ENCODE measurements at places on chromosomes 3 and 15.

- no peak for DNase-seq
Observed at GRCh38 chr3:55523471-55523870, 36.4 kb upstream of the WNT5A start.

GRCh38 chr3:73820431-73820830, 195.7 kb upstream of the PDZRN3 start:
- DNase-seq, result no peak

DNA sequence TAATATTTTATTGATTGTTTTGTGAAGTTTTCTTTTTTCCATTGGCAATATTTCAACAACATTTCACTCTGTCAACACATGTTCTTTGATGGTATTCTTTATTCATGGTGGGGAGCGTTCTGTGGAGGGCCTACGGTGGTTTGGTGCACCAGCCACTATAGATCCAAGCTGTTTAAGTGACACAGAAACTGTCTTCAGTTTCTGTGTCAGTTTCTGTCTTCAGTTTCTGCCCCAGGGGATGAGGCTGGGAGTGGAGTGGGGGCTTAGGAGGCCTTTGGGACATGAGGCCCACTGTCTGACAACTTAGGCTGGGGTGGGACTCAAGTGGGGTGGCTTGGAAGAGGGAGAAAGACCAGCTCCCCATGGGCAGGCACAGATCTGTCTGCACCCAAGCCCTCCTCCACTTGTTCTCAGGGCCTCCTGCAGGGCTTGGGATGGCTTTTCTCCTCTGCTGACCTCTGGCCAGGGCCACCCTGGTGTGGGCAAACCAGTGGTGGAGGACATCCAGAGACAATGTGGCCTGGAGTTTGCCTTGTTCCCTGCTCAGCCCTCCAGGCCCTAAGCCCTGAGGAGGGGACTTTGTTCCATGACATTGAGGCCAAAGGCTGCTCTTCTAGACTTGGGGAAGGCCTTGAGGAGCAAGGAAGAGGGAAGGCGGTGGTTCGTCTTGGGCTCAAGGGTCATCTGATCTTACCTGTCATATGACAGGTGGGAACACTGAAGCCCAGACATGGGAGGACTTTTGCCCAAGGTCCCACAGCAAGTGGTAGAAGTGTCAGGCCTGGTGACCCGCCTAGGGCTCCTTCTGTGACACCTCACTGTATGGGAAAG, 60.3 kb upstream of the SMAD6 start:
- no peak for DNase-seq

DNA sequence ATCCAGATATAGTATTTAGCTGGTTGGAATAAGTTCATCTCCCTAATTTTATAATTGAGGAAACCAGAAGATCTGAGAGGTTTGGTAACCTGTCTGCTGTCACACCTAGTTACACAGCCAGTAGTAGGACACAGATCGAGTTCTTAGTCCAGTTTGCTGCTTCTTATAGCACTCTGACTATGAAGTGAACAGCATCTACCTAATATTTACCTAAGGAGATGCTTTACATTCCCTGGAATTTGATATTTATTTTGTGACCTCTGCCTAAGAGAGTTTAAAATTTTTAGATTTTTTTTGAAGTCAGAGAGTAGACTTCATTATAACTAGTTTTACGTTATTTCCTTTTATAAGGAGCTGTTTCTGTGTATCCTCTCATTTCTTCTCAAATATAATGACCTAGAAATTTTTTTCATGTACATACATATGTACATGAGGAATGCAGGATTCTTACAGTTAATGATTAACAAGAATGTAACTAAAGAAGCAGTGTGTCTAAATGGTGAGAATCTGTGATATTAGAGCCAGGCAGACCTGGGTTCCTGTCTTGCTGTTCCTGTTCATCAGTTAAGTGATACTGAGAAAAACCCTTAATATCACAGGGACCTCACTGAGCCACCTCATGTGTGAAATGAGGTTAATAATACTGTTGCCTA, 4.3 kb downstream of the ARHGEF26 start:
- DNase-seq, result no peak

DNA sequence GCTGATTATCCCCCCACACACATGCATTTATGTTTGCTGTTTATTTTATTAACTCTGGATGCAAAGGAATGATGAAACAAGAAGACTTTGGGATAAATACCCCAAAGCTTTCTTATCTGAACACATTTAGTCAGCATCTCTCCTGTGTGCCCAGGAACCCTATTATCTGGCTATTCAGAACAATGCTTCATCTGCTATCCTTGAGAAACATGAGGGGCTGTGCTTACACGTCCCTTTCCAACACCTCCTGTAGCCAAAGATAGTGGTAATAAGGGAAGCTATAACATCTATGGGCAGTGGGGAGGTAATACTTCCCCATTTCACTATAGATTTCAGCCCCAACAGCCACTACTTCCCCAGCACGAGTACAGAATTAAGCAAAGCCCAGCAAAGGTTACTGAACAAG, 94.7 kb downstream of the SSR3 start:
- DNase-seq, result no peak

- peak; percentile 40 for DNase-seq
Observed at GRCh38 chr3:119098619-119099222, 47.2 kb upstream of the TEX55 start.

- DNase-seq, result no peak
Observed at GRCh38 chr3:184082465-184082864, 14.4 kb upstream of the HTR3E start.

DNA sequence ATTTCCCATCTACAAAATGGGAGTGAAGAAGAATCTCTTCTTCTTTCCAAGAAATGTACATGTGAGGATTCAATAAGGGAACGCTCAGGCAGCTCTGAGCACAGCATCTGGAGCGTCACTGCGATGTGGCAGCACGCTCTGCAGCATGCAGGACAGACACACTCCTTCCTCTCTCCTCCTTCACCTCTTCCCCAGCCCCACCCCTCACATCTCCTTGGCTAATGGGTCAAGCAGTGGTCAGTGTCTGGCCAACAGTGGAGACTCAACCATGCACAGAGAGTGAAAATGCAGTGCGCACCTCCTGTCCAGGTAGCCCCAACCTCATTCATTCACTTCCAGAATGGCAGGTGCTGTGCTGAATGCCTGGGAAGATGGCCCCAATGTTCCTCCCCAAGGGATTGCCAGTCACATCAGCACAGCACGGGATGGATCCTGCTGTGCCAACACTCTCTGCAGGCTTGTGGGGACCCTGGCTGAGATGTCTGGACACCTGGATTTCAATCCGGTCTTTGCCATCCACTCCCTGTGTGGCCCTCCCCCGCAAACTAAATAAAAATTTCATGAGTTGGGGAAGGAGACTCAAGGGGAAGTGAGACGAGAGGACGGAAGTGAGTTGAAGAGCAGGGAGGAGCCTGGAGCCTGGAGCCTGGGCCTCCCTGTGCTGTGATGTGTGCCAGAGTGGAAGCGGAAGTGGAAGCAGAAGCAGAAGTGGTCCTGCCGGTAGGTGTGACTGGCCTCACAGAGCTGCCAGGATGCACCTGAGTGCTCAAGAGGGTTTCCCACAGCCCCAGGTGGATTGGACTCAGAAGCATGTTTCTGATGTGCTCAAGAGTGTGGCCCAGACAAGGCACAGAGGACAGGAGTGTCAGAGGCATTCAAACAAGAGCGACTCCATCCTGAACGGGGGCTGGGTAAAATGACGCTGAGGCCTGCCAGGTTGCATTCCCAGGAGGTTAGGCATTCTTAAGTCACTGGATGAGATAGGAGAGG, 163.9 kb downstream of the SMAD6 start:
- DNase-seq, result no peak

DNA sequence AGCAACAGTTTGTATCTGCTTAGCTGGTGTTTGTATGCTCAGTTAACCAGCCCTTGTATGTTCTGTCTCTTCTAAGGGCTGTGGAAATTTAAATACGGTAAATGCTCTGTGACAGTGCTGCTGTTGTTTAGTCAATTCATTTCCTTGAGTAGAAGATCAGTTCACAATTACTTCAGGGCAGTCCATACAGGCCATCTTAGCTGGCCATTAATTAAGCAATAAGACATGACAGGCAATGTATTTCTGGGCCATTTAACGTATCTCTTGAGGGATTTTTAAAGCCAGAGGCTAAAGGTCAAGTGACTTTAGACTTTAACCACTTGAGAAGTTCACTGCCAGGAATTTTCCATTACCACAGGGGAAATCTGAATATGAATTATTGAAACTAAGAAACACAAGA, 351.8 kb downstream of the ZIC1 start:
- no peak for DNase-seq

- no peak for DNase-seq
Observed at GRCh38 chr3:120839120-120839519, 68.9 kb upstream of the STXBP5L start.

DNA sequence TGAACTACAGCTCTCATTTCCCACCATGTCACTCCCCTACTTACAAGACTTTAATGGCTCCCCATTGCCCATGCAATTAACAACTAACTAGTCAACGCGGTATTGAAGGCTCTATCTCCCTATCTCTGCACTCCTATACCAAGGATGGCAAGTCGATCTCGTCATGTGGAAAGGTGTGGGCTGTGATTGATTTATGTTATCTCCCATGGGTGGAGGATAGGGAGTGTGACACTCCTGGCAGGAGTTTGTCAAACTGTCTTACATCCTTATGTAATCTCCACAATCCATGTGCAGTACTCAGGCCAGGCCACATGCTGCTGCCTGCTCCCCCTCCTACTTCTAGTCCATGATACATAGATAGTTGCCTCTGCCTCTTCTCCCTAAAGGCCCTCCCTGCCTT, 3.2 kb upstream of the RORA start:
- DNase-seq, result no peak

- no peak for DNase-seq
Observed at GRCh38 chr15:61809216-61809615, 251.0 kb downstream of the VPS13C start.

GRCh38 chr3:70400194-70400593, 87.8 kb upstream of the MDFIC2 start:
- no peak for DNase-seq

DNA sequence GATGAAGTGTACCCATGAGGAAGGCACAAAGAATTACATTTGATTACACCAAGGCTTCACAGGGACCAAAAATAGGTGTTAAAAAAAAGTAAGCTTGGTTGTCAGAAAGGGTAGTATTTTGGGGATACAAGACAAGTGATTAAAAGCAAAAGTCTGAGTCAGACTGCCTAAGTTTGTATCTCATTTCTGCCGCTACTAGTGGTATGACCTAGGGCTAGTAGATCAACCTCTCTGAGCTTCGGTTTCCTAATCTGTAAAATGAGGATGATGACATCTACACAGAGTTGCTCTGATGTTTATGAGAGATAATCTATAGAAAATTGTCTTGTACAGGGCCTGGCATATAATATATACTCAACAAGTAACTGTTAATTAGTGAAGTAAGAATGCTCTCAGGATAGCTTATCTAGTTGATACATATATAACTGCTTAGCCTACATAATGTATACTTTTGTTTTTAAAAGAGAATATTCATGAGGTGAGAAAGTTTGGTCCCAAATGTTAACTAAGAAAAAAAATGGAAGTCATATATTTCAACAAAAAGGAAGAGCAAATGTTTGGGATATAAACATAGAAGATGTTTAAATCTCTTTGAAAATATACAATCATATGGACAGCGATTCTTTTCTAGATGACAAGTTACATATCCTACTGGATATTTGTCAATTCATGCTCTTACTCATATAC, 163.0 kb upstream of the SLC2A2 start:
- DNase-seq, result no peak

GRCh38 chr15:89051875-89052274, 36.4 kb upstream of the ABHD2 start:
- DNase-seq, result peak; percentile 98

GRCh38 chr3:29353807-29354206, 72.9 kb downstream of the RBMS3 start:
- no peak for DNase-seq

DNA sequence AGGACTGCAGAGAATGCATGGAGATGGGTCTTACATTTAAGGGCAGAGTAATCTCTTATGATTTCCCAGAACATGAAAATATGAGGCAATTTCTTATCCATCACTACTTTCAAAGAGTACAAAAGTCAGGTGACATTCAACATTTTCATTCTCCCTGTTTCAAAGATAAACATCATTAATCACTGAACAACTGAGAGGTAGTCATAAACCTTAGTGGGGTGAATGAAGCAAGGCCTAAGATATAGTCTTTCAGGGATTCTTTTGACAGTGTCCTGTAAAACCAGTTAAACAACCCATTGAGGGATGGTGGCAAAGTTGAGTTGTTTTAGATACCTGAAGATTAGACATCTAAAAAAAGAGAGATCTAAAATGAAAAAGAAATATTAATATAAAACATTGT, 271.6 kb upstream of the CBLB start:
- DNase-seq, result no peak

- no peak for DNase-seq
Observed at GRCh38 chr3:138797508-138798038, 37.2 kb downstream of the PIK3CB start.

GRCh38 chr3:139301183-139301582, 42.6 kb upstream of the MRPS22 start:
- DNase-seq, result peak; percentile 36

DNA sequence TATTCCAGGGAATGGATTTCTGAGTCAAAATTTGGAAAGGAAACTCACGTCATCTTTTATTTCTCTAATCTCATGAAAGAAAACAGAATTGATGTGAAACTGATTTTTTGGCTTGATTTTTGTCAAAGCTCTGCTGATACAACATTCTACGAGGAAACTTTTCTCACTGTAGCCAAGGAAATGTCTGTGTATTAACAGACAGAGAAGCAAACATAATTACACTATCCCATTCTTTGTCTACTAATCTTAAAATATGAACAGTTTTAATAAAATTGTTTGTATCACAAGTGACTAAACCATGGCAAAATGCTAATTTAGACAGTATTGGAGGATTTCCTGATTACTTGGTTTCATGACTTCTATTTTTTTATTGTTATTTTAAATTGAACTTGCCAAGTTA, 1437.0 kb downstream of the OTOL1 start:
- DNase-seq, result no peak

Measured in AG10803 (cell line).